ENCODE measurements at places on chromosomes 2 and 18. TPM values are rescaled to one million over a fixed set of nuclear protein-coding genes. Genes with fewer than 3 reads are reported as not detected.
A peak's percentile ranks its signal among the peaks of the same experiment; 100 is the strongest.

DNA sequence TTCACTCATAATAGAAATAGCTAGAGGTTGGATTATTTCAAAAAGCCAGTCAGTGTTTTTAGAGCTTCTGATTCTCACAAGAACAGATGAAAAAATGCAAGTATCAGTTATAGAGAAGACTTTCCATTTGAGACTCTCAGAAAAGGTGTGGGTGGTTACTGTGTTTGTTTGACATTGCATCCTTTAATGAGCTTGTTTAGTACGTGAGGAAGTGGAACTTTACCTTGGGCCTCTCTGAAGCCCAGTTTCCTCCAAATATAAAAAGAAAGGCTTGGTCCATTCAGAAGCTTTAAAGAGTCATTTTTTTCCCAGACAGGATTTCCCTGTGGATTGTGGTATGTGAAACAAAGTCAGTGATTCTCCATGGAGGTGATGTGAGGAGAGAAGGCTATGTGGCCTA, 89.9 kb upstream of the RANBP2 start:
- DNase-seq: no peak

GDF7 gene
- total RNA-seq: not detected

DNA sequence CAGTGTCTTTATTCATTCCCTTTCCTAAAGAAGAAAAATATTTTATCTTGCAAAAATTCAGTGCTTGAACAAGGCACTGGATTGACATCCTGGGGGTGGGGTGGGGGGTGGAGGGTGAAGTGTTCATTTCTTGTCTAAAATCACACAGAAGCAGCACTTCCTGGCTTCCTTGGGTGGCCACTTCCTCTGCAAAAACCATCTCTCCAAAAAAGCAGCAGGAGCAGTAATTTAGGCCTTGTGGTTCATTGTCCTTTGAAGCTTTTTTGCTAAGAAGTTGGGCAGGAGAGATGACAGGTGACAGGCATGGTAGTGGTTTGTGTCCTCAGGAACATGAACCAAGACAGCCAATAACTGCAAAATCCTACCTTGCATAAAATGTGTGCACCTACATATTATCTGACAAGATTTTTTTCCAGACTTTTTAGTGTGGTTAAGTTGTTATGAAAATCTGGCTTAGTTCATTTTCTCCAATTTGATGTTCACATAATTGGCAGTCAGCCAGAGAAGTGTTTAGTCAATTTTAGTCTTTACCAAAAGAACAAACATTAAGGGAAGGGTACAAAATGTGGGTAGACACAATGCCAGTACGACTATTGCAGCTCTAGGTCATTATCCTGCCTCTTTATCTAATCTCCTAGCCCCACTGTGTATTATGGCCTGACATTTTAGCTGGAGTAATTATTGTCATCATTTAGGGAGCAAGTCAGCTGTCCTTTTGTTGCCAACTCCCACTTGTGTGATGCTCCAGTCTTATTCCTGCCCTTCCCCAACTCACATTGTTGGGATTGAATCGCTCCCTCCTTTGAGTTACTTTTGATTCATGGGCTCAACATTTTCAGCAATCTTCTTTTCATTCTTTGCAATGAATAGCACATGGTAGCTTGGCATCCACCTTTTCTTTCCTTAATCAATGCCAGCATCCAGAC, 177.2 kb downstream of the MYO3B start:
- no peak for DNase-seq

DNA sequence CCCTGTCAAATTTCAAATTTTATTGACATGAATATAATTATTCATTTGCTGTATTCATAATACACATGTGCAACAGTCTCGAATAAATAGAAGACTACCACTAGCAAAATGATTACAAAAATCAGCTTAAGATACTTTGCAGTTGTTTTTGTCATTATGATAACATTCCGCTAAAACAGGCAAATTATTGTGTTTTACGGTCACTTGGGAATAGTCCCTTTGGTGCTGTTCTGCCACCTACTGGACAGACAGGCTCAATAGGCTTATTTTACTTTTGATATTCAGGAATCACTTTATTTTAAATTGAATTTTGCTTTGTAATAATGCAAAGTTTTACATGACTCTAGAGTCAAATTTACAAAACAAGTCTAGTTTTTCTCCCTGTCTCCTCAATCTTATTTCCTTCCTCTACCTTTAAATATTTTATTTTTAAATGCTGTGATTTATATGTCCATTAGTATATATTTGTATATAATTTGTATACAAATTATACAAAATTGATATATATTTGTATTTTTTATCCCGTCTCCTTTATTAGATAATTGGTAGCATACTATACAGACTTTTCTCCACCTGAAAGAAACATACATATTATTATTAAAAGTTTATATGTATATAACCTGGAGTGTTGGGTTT, 456.3 kb downstream of the DLGAP1 start:
- DNase-seq: peak; percentile 61

DNA sequence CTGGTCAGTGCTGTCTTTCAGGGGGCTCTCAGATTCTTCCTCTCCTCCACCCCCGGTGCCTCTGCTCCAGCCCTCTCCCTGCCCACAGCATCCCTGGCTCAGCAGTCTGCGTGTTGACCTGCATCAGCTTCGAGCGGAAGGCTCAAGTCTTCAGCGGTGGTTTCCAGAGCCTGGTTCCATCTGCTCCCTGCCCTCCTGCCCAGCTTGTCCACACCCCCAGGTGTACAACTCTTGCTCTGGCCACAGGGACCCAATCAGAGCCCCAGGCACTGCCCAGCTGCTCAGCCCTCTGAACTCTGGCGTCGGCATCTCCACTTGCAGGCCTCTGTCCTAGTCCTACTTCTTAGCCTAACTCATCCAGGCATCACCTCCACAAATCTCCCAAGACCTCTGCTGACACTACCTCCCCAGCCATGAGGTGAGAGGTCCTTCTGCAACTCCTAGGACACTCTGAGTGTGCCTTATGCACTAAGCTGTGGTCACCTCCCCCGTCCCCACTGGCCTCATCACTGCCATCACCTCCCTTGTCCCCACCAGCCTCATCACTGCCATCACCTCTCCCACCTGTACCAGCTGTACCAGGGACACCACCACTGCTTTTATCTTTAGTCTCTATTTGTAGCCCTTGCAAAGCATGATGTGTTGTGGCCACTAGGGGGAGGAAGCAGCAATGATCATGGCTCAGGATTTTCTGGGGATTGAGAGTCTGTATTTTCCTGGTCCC, 60.9 kb downstream of the EDAR start:
- peak; percentile 72 for DNase-seq

TMEM182 gene
- 6.5 TPM for total RNA-seq

DNA sequence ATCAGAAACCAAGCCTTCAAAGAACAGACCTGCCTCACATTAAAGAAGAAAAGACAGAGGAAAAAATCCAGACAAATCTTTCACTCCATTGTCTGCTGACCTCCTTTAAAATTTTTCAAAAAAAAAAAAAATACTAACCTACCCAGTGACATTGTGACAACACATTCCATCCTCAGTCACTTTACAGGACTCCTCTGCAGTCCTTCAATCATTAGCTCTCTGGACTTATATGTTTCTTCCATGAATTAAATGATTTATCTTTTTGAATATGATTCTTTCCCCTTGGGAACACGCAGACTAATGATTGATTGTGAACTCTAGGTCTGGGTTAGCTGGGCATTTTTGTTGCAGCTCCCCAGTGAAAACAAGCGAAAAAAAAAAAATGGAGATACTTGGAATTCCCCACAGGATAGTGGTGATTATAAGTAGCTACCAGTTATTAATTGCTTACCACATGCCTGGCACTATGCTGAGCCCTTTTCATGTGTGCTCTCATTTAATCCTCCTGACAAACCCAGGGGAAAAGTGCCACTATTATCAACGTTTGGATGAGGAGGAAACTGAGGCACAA, 261.3 kb upstream of the NCKAP5 start:
- DNase-seq: no peak

DNA sequence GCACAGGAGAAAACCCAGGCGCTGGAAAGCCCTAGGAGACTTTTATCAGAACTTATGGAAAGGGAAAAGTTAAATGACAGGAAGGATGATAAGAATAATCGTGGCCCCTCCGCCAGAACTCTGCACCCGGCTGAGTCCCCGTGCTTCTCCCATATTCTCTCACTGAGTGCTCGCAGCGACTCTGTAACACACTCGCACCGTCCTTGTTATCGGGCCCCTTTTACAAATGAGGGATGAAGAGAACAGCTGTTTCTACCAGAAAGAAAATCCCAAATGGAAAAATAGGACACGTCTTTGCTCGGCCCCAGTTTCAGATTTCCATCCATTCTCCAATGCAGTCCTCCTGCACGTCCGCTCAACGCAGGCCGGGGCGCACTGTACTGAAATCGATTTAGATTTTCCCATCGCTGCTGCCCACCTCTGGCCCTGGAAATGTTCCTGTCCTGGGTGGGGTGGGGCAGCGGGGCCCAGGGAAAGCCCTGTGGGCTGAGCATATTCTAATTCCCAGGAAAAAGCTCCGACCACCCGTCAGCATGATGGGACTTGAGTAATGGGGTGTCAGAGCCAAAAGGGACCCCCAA, 66.4 kb downstream of the KCNF1 start:
- no peak for DNase-seq

- DNase-seq: no peak
Observed at GRCh38 chr18:8261651-8262091, 347.6 kb upstream of the RAB12 start.

GRCh38 chr2:214960677-214961076, 151.2 kb upstream of the BARD1 start:
- peak; percentile 42 for DNase-seq

EVA1A gene
- 70.8 TPM for total RNA-seq

LINC00305 gene
- total RNA-seq: not detected

AFF3 gene
- total RNA-seq: 0.04 TPM

TANC1 gene
- 18.7 TPM for total RNA-seq

GRCh38 chr18:69819460-69819859, 128.2 kb downstream of the CD226 start:
- DNase-seq: no peak

DNA sequence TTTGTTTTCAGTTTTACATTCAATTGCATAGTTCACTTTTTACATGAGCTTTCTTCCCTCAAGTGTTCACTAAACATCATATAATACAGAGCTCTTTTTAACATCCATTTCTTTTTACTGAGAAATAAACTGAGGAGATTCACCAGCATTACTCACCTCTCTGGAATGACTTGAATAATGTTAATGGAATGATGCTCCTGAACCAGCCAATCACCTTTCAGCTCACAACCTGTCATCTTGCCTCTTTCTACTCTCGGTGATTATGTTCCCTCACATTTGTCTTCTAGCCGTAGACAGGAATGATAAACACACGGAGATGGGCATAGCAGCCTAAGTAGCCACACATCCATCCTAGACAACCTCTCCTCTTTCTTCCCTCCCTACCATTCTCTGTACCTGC, 301.7 kb downstream of the PAX3 start:
- peak; percentile 90 for DNase-seq

DNA sequence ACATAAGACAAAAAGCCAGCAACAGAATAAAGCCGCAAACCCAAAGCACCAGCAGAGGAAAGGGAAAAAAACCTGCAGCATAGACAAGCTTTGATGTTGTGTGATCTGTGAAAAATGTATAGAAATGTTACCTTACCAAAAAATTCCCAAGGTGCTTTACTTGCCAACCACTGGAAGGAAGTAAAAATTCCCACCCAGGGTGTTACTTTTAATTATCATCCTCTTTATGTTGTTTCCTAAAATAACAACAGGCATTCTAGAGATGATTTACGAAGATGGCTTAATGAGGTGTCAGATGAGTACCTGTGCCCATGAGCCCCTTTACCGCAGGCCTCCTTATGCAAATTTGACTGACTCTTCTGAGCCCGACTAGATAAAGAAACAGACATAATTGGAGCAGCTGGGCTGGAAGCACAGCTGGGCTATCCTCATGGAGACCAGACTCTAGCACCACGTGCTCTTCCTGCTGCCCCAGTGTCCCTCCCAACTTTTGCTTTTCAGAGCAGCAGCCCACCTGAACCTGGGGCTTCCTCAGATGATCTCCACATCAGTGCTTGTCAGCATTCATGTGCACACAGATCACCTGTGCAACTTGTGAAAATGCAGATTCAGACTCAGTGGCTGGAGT, 41.5 kb downstream of the SRSF7 start:
- DNase-seq: no peak

GRCh38 chr2:240205348-240205747, 64.9 kb upstream of the OTOS start:
- DNase-seq: peak; percentile 91

SLC9A4 gene
- 0.04 TPM for total RNA-seq

CDCA7 gene
- total RNA-seq: 29.3 TPM

DNA sequence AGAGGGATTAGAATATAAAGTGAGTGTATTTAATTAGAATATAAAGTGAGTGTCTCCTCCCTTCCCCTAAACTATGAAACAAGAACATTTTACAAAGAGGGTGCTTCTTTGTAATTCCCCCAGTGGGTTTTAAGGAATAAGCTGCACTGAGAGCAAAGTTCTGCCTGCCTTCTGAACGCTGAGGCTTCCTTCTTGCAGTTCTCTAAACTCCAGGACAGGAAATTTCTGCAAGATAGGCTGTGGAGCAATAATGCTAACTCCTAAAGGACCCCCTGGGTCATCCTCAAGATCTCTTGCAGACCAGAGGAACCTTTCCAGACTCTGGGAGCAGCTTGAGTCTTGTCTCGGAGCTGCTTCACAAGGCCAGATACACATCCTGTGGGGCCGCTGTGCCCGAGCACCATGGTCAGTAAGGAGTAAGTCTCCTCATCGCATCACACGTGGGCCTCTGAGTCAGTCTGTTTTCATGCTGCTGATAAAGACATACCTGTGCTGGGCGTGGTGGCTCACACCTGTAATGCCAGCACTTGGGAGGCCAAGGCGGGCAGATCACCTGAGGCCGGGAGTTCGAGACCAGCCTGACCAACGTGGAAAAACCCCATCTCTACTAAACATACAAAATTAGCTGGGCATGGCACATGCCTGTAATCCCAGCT, 87.5 kb upstream of the KCNE4 start:
- no peak for DNase-seq

DNA sequence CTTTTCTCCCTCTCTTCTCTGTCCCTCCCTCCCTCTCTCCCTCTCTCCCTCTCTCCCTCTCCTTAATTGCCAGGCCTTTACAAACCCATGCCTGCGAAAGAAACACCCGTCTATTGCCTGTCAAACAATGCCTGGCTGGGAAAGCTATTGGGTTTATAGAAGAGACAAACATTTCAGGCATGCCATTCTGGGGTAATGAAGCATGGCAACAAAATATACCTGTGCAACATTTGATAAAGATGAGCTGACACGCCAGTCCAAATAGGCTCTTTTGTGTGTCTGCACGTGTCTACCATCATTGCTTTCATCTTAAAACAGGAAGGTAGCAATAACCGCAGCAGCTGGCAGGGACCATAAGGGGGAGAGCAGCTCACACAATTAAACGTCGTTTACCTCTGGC, 282.1 kb downstream of the ZNF516 start:
- no peak for DNase-seq

FAM124B gene
- total RNA-seq: not detected

- DNase-seq: no peak
Observed at GRCh38 chr18:9758624-9759075, 50.5 kb downstream of the RAB31 start.
